ENCODE measurements at places on chromosomes 16 and 17.

DNA sequence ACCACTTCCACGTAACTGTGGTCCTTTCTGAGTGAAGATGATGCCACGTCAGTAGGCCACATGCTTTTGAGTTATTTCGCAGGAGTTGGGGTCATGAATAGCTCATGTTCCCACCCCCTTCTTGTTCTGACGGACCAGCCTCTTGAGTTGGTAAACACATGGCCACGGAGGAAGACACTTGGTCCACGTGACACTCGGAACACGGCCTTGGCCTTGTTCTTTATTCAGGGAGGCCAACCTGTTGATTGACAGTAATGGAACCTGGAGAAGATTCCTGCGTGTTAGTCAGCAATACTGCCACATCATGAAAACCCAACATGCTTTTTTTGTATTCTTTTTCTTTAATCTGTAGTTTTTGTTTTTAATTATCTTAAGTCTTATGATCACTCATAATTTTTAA is 56.3 kb downstream of the SEC14L1 start:
- DNase-seq: no peak

GRCh38 chr17:48611681-48612455 is 1.1 kb upstream of the HOXB7 start:
- DNase-seq: no peak

GRCh38 chr17:51613255-51613654 is 352.9 kb downstream of the UTP18 start:
- no peak for DNase-seq

- DNase-seq: no peak
These were observed at the start of gene UNC119 for GRCh38 chr17:28552176-28552999. TSS of gene UNC119 (minus strand) at chr17:28552624. CDS start at chr17:28552557, 67 bp downstream.

- DNase-seq: no peak
These were observed 11.9 kb downstream of the STAC2 start for GRCh38 chr17:39213852-39214251.

DNA sequence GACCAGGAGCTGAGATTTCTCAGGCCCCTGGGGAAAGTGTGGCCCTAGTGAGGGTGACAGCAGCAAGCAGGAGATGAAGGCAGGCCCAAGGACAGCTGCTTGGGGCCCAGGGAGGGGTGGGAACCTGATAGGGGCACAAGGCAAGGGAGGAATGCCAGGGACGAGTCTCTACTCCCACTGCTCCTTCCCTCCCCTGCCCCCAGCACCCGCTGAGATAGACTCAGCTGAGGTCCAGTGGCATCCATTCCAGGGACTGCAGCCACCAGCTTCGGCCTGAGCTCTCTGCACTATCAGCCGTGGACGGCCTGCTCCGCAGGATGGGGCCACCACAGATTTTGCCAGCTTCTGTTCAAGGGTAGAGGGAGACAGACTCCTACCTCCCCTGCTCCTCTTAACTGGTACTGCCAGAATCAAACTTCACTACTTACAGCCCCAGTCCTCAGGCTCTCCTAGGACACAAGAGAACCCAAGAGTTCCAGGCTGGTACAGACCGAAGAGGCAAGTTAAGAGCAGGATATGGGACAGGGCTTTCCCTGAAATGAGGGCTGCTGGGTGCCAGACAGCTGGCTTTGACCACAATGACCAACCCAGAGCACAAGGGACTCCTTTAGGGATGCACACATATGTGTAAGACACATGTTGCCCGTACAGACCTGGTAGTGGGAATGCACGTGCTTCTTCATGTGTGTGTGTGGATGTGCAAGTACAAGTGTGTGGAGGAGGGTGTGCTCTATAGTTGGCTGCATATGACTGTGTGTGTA is 5.5 kb downstream of the CACNB1 start:
- no peak for DNase-seq

DNA sequence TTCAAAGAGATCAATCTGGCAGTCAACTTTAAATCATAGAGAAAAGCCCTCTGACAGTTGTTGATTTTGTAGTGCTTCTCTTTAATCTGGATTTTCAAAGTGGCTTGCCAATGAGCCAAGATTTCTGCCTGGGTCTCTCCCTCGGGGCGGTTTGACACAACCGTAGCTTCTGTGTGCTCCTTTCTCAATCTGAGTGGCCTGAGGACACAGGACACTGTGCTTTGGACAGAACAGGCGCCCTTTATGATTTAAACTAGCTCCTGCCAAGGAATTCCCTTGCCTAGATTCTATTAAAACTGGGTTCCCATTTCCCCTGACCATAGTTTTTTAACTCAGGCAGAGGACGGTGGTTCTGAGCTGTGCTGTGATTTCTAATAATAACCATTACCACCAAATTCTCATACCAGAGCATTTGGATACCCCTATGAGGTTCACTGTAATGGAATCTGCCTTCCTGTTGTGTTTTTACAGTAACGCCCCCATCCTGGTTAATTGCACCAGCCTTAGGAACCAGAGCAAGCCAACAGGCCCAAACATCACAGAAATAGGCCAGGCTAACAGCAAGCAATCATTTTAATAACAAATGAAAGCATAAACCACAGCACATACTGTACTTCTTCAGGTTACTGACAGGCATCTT is 4.0 kb downstream of the ZFHX3 start:
- no peak for DNase-seq
